ENCODE measurements at places on chromosomes 2 and 18.

DNA sequence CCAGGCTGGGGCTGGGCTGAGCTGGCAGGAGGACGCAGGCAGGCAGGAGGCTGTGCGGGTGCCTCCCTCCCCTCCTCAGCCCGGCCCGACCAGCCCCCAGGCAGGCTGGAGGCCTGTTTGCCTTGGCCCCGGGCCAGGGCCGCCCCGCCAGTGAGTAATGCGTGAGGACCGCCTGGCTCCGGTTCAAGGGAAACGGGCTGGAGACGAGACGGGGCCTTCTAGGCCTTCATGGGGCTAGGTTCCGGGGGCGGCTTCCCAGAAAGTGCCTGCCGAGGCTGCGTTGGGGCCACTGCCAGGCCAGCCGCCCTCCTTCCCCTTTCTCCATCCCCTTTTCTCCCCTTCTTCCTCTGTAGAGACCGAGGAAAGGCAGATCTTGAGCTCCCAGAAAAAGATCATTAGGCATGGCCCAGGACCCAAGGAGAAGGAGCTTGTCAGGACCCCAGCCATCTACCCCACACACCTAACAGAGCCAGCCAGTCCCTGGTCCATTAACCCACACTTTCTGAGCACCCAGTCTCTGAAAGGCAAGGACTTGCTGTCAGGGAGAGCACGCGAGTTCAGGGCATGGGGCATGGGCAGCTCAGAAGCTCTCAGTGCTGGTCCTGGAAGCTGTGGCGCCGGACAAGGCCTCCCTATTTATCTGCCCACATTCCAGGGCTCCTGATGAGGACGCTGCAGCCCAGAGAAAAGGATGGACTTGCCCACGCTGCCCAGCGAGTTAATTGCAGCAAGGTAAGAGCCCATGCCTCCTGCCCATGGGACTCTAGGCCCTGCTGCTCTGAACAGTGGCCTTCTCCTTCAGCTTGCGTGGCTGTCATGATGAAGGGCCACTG lies 48.5 kb downstream of the SMAD7 start:
- H3K27ac ChIP-seq, result no peak overlapping the region
- H3K4me1 ChIP-seq, result peaks cover 8% of the 10 kb centered on the region
- H3K27me3 ChIP-seq, result no peaks in the 10 kb centered on the region
- no peak for DNase-seq
- H3K4me3 ChIP-seq, result no peak overlapping the region

- no peak overlapping the region for H3K27ac ChIP-seq
- peaks cover 11% of the 10 kb centered on the region for H3K4me1 ChIP-seq
- H3K27me3 ChIP-seq, result peaks cover 32% of the 10 kb centered on the region
- no peak overlapping the region for H3K4me3 ChIP-seq
Observed at GRCh38 chr2:224033601-224034000, 5.5 kb downstream of the SERPINE2 start.

GRCh38 chr2:61182059-61182383 lies 20.0 kb downstream of the C2orf74 start:
- no peak for DNase-seq
- no peaks in the 10 kb centered on the region for H3K27me3 ChIP-seq
- H3K4me3 ChIP-seq, result no peak overlapping the region
- peaks cover 57% of the 10 kb centered on the region for H3K4me1 ChIP-seq

DNA sequence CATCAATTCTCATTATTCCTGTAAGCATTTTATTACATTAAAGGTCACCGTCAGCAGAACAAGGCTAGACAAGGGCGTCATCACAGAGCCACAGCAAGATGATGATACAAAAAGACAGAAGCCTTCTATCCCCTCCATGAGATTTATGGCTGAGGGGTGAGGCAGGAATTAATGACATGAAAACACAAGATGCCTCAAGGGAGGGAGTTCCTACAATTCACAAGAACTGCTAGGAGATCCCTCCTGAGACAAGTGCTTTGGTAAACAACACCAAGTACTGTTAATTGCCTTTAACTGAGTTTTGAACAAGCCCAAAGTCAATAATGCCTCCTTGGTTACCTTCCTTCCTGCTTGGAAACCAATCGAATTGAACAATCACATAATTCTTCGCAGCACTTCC lies 14.1 kb downstream of the ADD2 start:
- no peak overlapping the region for H3K27ac ChIP-seq
- H3K36me3 ChIP-seq, result no peaks in the 10 kb centered on the region
- no peaks in the 10 kb centered on the region for H3K4me1 ChIP-seq
- H3K4me3 ChIP-seq, result no peak overlapping the region

Measured in activated CD4-positive, alpha-beta memory T cell treated with anti-CD3 and anti-CD28 coated beads for 36 hours (primary cell).